ENCODE measurements at places on chromosomes 6 and 20. TPM values are rescaled to one million over a fixed set of nuclear protein-coding genes. Genes with fewer than 3 reads are reported as not detected.

The FNDC11 gene
- total RNA-seq: 0.36 TPM

DNA sequence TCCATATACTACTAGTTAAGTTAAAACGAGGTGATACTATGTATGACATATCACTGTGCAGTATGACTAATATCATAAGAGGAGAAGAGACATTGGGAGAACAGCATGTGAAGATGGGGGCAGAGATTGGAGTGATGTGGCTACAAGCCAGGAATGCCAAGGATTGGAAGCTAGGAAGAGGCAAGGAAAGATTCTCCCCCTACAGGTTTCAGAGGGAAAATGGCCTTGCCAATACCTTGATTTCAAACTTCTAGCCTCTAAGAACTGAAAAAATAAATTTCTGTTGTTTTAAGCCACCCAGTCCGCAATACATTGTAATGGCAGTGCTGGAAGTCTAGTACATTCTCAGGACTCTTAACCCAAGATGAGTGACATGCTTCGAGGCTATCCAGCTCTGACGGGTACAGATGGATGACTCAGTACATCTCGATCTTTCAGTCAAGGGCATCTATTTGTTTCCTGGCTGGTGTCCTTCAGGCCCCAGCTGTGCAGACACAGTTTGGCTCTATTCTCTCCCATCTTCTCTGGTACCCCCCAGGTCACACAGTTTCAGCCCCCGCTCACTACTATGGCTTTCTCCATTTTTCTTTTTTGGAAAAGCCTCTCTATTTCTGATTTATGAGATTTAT lies 55.5 kb upstream of the THEMIS start:
- no peaks in the 10 kb centered on the region for H3K36me3 ChIP-seq
- no peaks in the 10 kb centered on the region for H3K4me1 ChIP-seq
- no peaks in the 10 kb centered on the region for H3K27me3 ChIP-seq

The CLPSL2 gene
- total RNA-seq: not detected

The HLA-F gene
- total RNA-seq: 25.6 TPM

- no peaks in the 10 kb centered on the region for H3K27me3 ChIP-seq
- no peak overlapping the region for H3K4me3 ChIP-seq
- H3K4me1 ChIP-seq: peaks cover 24% of the 10 kb centered on the region
- no peaks in the 10 kb centered on the region for H3K36me3 ChIP-seq
Observed at GRCh38 chr20:3843490-3843889, 3.1 kb upstream of the MAVS start.

DNA sequence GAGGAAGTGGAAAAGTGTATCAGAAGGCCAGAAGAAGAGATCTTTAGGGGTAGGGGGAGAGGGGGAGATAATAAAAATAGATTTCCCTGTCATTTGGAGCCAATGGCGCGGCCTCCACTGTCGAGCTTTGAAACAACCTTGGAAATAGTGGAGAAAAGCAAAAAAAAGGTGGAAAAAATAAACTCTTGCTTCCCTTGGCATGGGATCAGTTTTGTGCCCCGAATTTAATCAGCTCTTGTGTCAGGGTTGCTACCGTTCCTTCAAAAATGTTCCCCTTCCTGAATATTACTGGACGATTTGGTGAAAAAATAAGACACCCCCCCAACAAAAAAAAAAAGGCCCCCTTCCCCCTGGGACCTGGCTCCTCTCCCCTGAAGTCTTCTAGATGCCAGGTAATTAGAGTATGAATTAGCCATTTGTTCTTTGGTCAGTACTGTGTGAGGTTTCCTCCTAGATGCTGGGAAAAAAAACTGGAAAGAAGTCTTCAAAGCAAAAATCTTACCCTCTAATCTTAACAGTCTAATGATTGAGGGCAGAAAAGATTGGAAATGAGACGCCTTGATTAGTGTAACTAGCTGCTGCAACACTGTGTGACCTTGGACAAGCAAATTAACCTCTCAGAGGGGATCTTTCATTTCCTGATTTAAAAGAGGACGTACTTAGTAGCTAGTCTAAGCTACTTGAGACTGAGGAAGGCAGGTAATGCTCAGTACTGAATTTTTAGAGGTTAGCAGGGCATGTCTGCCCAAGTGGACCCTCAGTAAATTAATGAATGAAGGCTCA lies 872 bp upstream of the RBM39 start:
- peaks cover 27% of the 10 kb centered on the region for H3K36me3 ChIP-seq
- DNase-seq: no peak
- H3K4me1 ChIP-seq: peaks cover 43% of the 10 kb centered on the region

The TRIM26 gene
- total RNA-seq: 68.5 TPM

DNA sequence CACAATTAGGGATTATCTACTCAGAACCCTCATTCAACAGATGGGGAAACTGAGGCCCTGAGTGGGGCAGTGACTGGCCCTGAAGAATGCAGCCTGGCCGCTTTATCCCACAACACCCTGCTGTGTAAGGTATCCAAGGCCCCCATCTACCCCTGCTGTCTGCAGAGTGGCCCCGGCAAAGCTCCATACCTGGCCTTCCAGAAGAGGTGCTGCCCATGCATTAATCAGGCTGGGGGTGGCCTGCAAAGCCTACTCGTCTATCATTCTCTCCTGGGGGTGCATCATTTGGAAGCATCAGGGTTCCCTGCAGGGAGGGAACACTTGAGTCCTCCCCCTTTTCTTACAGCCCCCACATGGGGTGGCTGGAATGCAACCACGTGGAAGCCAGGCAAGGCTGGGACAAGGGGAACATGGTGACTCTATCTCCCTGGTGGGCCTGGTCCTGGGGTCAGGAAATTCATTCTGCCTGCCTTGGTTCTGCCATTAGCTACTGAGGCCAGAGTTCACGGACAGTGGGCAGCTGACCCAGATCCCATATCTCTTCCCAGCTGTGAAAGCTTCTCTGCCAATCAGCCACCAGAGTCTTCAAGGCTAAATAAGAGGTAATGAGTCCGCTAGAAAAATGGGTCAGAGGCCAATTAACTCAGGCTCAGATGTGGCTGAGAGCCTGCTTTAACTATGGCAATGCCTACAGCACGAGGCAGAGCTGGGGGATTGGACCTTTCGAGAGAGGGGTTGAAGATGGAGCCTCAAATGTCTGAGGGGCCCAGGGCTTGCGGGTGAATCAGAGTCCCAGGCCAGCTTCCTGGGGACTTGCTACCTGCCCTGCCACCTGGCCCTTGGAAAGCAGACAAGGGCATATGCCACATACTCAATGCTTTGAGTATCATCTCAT lies 72.3 kb upstream of the TOX2 start:
- H3K4me1 ChIP-seq: peaks cover 9% of the 10 kb centered on the region
- no peaks in the 10 kb centered on the region for H3K36me3 ChIP-seq
- no peak overlapping the region for H3K4me3 ChIP-seq
- no peak overlapping the region for H3K27ac ChIP-seq
- DNase-seq: no peak
- peaks cover 5% of the 10 kb centered on the region for H3K27me3 ChIP-seq

DNA sequence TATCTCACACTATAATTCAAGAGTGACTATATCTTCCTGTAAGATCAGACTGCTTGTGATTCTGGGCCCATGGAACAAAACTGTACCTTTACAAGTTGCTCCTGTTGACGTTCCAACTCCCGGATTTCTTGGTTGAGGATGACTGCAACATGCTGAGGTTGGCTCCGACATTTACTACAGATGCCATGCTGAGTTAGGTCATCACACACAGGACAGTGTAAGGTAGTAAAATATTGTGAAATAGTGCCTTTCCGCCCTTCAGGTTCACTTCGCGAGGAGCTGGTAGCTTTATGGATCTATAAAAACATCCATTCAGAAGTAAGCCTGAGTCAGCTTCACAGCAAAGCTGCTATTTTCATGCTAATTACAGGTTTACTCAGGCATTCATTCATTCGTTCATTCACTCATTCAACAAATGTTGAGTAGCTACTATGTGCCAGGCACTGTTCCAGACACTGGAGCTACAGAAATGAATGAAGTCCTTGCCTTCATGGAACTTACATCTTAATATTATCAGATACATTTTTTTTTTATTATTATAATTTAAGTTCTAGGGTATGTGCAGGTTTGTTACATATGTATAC lies 175.7 kb downstream of the REV3L start:
- H3K4me3 ChIP-seq: no peak overlapping the region
- H3K36me3 ChIP-seq: peaks cover 52% of the 10 kb centered on the region
- H3K4me1 ChIP-seq: no peaks in the 10 kb centered on the region
- no peaks in the 10 kb centered on the region for H3K27me3 ChIP-seq
- no peak overlapping the region for H3K27ac ChIP-seq

- H3K27ac ChIP-seq: peak overlapping the region; percentile 90
- H3K4me3 ChIP-seq: peak overlapping the region; percentile 84
- peaks cover 44% of the 10 kb centered on the region for H3K4me1 ChIP-seq
- H3K27me3 ChIP-seq: no peaks in the 10 kb centered on the region
Observed at GRCh38 chr20:62795023-62795761, 1.1 kb upstream of the MRGBP start.

The BPIFB3 gene
- not detected for total RNA-seq

Data from suprapubic skin (tissue), 4 donors.